ENCODE measurements at places on chromosomes 4 and X. TPM values are rescaled to one million over a fixed set of nuclear protein-coding genes. Genes with fewer than 3 reads are reported as not detected.

DNA sequence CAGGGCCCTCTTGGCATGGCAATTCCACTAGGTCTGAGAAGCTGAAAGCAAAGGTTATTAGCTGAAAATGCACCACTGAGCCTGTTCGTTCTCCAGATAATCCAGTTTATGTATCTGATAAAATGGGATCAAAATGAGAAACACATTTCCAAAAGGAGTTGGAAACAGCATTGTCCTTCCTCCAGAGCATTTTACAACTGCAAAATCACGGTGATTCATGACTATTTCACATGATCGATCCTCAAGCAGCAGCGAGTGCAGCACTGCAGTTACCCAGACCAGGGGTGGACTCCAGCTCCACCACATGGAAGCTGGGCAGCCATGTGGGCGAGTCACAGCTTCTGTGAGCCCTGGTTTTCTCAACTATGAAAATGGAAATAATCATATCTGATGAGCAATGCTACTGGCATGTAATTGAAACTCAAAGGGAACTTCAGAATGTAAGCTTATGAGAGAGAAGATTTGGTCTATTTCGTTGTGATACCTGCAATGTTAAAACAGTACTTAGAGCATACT is 78.7 kb upstream of the MSX1 start:
- no peaks in the 10 kb centered on the region for H3K27me3 ChIP-seq
- H3K4me3 ChIP-seq = no peak overlapping the region

DNA sequence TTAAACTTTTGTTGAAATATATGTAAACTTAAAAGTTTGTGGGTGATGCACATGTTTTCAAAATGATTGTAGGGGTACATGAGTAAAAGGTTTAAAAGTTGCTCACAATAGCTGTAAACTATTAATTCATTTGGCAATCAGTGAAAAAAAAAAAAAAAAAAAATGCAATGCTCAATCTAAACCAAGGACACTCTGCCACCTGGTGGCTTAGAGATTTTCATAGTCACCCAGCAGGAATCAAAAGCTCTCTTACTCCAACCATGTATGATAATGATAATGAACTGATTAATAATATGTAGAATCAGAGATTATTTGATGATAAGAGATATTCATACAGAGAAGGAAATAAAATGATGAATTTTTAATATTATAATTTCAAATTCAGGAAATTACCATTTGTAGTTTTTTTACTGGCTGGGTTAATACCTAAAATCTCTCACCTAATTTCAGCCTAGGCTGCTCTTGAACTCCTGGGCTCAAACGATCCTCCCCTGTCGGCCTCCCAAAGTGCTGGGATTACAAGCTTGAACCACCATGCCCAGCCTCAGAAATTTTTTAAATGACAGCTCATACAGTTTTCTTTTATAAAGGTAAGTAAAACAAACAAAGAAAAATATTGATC is 46.9 kb upstream of the SLC25A4 start:
- H3K27me3 ChIP-seq = no peaks in the 10 kb centered on the region
- DNase-seq = peak; percentile 40
- H3K4me3 ChIP-seq = no peak overlapping the region
- no peak overlapping the region for H3K27ac ChIP-seq

- no peaks in the 10 kb centered on the region for H3K27me3 ChIP-seq
- H3K4me3 ChIP-seq = peak overlapping the region; percentile 13
- DNase-seq = peak; percentile 75
- H3K27ac ChIP-seq = peak overlapping the region; percentile 70
- H3K36me3 ChIP-seq = no peaks in the 10 kb centered on the region
- H3K4me1 ChIP-seq = 0 out of 2 replicates have a peak, but pooled peaks cover 6% of the 10 kb centered on the region
Measured at GRCh38 chr4:112817933-112818593, 181.1 kb downstream of the LARP7 start.

DNA sequence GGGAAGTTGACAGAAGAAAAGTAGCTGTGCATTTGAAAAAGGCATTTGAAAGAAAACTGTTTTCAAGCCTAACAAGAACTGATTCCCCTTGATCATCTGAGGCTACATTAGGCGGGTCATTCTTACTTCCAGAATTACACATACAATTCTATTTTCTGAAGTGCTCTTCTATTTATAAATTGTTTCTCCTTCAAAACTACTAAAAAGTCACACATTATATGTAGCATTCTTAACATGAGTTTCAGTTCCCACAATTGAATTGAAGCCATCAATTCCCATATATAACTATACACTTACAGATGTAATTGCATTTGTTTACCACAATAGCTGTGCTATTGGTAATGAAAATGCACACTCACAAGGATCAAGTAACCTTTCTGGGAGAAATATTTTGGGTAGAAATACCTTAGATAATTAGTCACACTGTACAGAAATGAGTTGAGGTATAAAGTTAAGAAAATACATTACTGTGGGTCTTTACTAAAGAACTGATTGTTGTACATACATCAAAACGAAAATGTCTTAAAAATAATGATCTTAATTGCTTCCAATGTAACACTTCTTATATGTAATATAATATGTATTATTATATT is 1688.0 kb upstream of the AGA start:
- H3K27me3 ChIP-seq = no peaks in the 10 kb centered on the region
- H3K4me1 ChIP-seq = no peaks in the 10 kb centered on the region
- no peaks in the 10 kb centered on the region for H3K36me3 ChIP-seq
- DNase-seq = no peak

Gene CT45A1
- not detected for total RNA-seq

Gene FAM149A
- 5.1 TPM for total RNA-seq

- no peak overlapping the region for H3K4me3 ChIP-seq
- H3K36me3 ChIP-seq = no peaks in the 10 kb centered on the region
- no peak overlapping the region for H3K27ac ChIP-seq
- no peaks in the 10 kb centered on the region for H3K4me1 ChIP-seq
- H3K27me3 ChIP-seq = no peaks in the 10 kb centered on the region
Measured at GRCh38 chr4:89173336-89174090, 62.2 kb downstream of the TIGD2 start.

DNA sequence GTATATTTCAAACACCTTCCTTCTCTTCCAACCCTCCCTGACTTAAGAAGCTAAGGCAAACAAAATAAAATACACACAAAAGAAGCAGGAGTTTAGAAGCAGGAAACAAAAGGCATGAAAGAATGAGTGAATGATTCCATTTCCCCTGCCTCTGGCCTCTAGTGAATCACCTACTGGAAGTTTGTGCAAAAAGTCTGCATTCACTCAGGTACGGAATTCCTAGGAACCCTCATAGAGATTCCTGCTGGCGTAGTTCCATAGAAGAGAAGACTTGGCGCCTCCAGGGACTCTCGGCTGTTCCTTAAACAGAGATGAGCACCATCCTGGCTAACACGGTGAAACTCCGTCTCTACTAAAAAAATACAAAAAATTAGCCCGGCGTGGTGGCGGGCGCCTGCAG is 125.9 kb upstream of the TBL1X start:
- no peak overlapping the region for H3K4me3 ChIP-seq
- no peak for DNase-seq
- no peaks in the 10 kb centered on the region for H3K4me1 ChIP-seq
- no peaks in the 10 kb centered on the region for H3K27me3 ChIP-seq

GRCh38 chr4:152155070-152155469 is 380.8 kb downstream of the FBXW7 start:
- H3K36me3 ChIP-seq = no peaks in the 10 kb centered on the region
- DNase-seq = no peak
- no peaks in the 10 kb centered on the region for H3K27me3 ChIP-seq
- no peak overlapping the region for H3K4me3 ChIP-seq
- H3K27ac ChIP-seq = no peak overlapping the region
- peaks cover 9% of the 10 kb centered on the region for H3K4me1 ChIP-seq

GRCh38 chr4:130163701-130164100 is 1067.7 kb downstream of the C4orf33 start:
- no peak overlapping the region for H3K27ac ChIP-seq
- no peaks in the 10 kb centered on the region for H3K4me1 ChIP-seq
- no peaks in the 10 kb centered on the region for H3K36me3 ChIP-seq
- no peaks in the 10 kb centered on the region for H3K27me3 ChIP-seq

DNA sequence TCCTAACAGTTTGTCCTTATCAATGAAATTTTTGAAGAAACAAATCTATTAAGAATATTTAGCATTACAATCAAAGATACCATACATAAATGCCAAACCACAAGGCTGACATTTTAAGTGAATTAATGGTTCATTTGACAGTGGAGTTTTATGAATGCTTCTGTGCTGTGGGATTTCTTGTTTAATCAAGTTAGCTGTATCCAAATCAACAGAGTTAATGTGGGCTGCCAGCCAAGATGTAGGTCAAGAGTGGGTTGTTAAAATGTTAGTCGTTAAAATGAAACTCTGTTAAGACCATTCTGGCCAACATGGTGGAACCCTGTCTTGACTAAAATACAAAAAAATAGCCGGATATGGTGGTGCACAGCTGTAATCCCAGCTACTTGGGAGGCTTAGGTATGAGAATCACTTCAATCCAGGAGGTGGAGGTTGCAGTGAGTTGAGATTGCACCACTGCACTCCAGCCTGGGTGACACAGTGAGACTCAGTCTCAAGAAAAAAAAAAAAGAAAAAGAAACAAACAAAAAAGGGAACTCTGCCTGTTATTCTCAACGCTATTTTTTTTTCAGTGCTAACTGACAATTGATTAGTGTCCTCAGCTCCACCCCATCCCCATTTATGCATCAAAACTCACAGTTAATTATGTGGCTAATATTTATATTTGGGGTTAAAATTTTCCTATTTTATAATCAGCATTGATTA is 20.2 kb downstream of the GPAT3 start:
- H3K27ac ChIP-seq = no peak overlapping the region
- no peaks in the 10 kb centered on the region for H3K27me3 ChIP-seq
- no peak for DNase-seq
- no peak overlapping the region for H3K4me3 ChIP-seq
- no peaks in the 10 kb centered on the region for H3K4me1 ChIP-seq
- no peaks in the 10 kb centered on the region for H3K36me3 ChIP-seq

Gene GJB1
- total RNA-seq = 37.6 TPM

- H3K4me1 ChIP-seq = peaks cover 20% of the 10 kb centered on the region
- no peak overlapping the region for H3K4me3 ChIP-seq
- DNase-seq = no peak
Measured at GRCh38 chr4:78372355-78372988, 179.1 kb upstream of the ANXA3 start.

DNA sequence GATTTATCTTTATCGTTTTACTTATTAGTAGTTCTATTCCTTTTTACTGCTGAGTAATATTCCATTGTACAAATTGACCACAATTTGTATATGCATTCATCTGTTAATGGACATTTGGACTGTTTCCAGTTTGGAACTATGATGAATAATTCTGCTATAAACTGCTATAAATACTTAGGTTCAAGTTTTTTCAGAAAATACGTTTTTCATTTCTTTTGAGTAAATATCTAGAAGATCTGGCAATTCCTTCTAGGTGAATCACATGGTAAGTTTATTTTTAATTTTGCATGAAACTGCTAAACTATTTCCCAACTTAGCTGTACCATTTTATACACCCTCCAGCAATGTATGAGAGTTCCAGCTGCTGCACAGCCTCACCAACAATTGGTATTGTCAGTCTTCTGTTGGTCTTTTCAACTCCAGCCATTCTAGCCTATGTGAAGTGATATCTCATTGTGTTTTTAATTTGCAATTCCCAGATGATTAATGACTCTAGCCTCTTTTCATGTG is 22.2 kb downstream of the LIN54 start:
- no peaks in the 10 kb centered on the region for H3K27me3 ChIP-seq
- no peak overlapping the region for H3K27ac ChIP-seq
- DNase-seq = no peak

- DNase-seq = no peak
- H3K36me3 ChIP-seq = no peaks in the 10 kb centered on the region
- H3K4me1 ChIP-seq = no peaks in the 10 kb centered on the region
- H3K27ac ChIP-seq = no peak overlapping the region
Measured at GRCh38 chr4:19992471-19993093, 259.1 kb upstream of the SLIT2 start.

DNA sequence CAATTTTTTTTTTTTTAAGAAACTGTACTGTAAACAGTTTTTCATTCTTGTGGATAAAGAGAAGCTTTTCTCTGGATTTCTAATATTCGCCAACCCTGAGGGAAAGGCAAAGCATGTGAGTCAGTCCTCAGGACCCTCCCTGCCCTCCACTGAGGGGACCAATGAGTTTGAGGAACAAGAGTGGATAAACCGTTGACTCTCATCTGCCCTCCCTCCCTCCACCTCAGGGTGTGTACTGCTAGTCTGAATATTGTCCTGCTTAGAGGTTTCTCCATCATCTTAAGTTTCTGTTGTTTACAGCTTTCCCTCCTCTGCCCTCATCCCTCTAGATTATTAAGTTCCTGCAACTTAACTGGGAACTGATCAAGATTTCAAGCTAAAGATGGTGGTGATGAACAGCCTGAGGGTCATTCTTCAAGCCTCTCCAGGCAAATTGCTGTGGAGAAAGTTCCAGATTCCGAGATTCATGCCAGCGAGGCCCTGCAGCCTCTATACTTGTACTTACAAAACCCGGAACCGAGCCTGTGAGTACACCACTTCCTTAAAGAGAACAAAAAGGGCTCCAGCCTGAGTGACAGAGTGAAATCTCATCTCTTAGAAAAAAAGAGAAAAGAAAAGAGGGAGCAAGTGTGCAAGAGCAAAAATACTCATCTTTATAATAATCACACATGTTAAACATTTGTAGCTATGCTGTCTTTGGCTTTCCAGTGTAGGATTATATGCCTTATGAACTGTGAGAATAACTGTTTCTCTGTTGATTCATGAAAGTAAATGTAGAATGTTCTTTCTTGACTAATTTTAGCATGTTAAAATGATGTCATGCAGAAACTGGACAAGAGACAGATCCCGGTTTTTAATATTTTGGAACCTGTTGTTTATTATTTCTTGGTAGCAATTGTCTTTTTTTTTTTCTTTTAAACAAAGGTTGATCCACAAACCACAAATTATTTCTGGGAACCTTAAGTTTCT is 11.9 kb downstream of the CA5B start:
- no peaks in the 10 kb centered on the region for H3K27me3 ChIP-seq
- H3K4me3 ChIP-seq = no peak overlapping the region
- no peak overlapping the region for H3K27ac ChIP-seq
- H3K4me1 ChIP-seq = no peaks in the 10 kb centered on the region

Gene TREX2
- 0.61 TPM for total RNA-seq

DNA sequence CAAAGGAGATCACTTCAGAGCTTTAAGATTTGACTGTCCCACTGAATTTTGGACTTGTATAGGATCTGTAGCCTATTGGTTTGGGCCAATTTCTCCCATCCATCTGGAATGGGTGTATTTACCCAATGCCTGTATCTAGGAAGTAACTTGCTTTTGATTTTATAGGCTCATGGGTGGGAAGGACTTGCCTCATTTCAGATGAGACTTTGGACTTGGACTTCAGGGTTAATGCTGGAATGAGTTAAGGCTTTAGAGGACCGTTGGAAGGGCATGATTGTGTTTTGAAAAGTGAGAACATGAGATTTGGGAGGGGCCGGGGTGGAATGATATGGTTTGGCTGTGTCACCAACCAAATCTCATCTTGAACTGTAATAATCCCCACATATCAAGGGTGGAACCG is 73.8 kb downstream of the ZNF518B start:
- no peaks in the 10 kb centered on the region for H3K36me3 ChIP-seq
- no peak for DNase-seq
- H3K27ac ChIP-seq = no peak overlapping the region
- no peaks in the 10 kb centered on the region for H3K4me1 ChIP-seq

GRCh38 chrX:121642415-121642814 is 595.0 kb downstream of the GLUD2 start:
- no peaks in the 10 kb centered on the region for H3K36me3 ChIP-seq
- no peak overlapping the region for H3K27ac ChIP-seq
- no peak for DNase-seq
- H3K4me1 ChIP-seq = no peaks in the 10 kb centered on the region
- no peaks in the 10 kb centered on the region for H3K27me3 ChIP-seq
